ENCODE measurements at places on chromosomes 2 and 18.

- no peak for DNase-seq
Measured at GRCh38 chr2:39494784-39495251, 57.7 kb upstream of the MAP4K3 start.

DNA sequence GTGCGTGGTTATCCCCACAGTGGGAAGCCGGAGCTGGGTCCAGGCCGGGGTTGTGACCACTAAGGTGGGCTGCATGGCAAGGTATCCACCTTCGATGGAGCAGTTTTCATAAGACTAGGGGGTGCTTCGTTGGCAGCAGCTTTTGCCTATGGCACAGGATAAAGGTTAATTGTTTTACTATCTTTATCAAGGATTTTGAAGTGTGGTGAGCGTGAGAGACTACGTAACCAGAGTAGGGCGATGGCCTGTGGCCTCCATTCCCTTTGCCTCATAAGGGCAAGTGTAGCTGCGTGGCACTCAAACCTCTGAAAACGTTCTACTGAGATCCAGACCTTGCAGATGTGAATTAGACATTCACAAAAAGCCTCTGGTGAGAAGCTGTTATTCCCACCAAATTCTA is 206.6 kb downstream of the ACKR3 start:
- no peak for DNase-seq

DNA sequence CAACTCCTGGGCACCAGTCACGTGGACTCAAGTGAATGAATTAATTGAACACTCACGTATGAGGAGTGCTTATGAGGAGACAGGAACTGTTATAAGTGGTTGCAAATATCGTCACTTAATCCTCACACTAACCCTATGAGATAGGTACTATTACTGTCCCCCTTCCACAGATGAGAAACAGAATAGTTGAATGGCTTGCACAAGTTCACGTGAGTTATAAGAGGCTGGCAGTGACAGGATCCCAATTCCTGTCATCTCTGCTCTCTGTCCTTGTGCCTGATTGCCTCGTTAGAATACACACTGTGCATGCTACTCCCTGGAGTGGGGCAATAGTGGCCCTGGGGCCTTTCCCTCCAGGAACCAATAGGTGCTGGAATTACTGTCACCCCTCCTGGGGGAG is 253.5 kb downstream of the DYSF start:
- no peak for DNase-seq

DNA sequence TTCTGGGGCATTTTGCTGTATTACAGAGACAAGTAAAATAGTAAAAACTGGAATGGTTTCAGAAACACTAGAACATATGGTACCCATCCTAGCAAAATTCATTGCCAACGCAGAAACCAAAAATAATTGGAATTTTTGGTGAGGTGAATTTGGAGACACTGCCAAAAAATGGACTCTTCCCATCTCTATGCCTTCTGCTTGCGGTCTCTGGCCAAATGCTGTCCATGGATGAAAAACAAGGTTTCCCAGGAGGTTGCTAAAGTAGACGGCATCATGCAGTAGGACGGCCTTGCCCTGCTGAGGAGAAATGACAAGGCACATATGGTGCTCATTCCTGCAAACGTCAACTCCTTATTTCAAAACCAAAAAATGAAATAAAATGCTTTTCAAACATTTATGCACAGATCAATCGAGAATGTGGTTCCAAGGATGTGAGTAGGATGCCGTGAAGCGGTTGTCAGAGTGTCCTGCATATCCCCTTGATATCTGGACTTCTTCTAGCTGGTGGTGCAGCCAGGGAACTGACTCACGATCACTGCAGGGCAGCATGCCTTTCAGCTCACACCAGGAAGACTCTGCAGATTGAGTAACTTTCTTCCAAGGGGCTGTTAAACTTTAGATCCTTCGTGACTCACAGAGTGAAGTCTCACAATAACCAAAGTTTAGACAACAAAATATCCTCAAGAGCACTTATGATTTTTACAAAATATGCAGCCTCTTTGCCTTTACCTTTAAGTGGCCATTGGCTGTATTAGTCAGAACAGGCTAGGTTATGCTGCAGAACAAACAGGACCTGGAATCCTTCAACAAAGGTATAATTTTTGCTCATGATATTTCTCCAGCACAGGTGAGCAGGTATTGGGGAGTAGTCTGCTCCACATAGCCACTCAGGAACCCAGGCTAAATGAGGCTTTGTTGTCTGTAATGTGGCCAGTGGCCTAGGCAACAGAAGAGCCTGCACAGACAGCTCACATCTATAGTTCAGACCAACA is 149.4 kb upstream of the NDUFV2 start:
- peak; percentile 39 for DNase-seq

- no peak for DNase-seq
Measured at GRCh38 chr18:37963837-37964236, 398.2 kb upstream of the CELF4 start.

DNA sequence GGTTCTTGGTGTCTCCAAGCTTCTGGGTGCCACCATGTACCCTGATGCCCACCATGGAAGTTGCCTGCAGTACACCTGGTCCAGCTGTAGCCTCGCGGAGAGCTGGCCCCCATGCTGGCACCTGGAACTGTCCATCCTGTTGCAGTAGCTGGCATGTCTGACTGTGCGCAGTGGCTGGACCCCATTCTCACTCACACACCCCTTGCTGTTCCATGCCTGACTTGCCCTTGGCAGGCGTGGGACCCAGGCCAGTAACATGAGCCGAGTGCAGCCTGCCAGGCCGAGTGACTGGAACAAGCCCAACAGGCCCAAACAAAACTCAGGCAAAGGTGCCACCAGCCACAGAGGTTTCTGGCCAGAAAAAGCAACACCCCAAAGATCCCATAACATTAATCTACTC is 73.8 kb downstream of the NEURL3 start:
- no peak for DNase-seq

- DNase-seq = no peak
Measured at GRCh38 chr18:46439037-46439436, 218.0 kb downstream of the LOXHD1 start.

- DNase-seq = no peak
Measured at GRCh38 chr2:232042911-232043574, 81.5 kb downstream of the DIS3L2 start.

GRCh38 chr2:26648516-26648915 is 7.3 kb upstream of the CIB4 start:
- DNase-seq = no peak

Measured in Ammon's horn (tissue), 1 donor.